Temporal lobe (tissue), 4 donors: ENCODE measurements at places on chromosomes 4 and X. TPM values are rescaled to one million over a fixed set of nuclear protein-coding genes. Genes with fewer than 3 reads are reported as not detected.

Gene USP53
- total RNA-seq = 10.1 TPM

Gene TLR2
- total RNA-seq = 1.2 TPM

Gene GYPA
- total RNA-seq = 1.7 TPM

Gene MYOZ2
- under 0.01 TPM for total RNA-seq

Gene TBC1D8B
- total RNA-seq = 0.49 TPM

Gene PSAPL1
- total RNA-seq = under 0.01 TPM

Gene FHIP1A
- 3.7 TPM for total RNA-seq

Gene MGAT4D
- not detected for total RNA-seq

Gene SMPX
- not detected for total RNA-seq

Gene GPM6B
- total RNA-seq = 323 TPM

Gene CWH43
- not detected for total RNA-seq

Gene RPS6KA3
- total RNA-seq = 22.6 TPM

Gene DGKK
- total RNA-seq = 0.49 TPM

Gene MAGEE1
- 12.0 TPM for total RNA-seq

Gene MAGEA10
- total RNA-seq = not detected

Gene PDK3
- total RNA-seq = 3.0 TPM

Gene TDO2
- not detected for total RNA-seq

Gene LRP2BP
- 4.2 TPM for total RNA-seq

Gene TFDP3
- not detected for total RNA-seq

Gene PABPC4L
- total RNA-seq = 0.74 TPM

Gene KLB
- 0.25 TPM for total RNA-seq

Gene ADAMTS3
- total RNA-seq = 14.8 TPM

Gene ZNF711
- total RNA-seq = 103 TPM

Gene PCYT1B
- total RNA-seq = 21.1 TPM

Gene CACNA1F
- not detected for total RNA-seq

Gene COX18
- 17.2 TPM for total RNA-seq

Gene NHSL2
- 1.7 TPM for total RNA-seq

Gene USP38
- 17.9 TPM for total RNA-seq

Gene USP17L15
- not detected for total RNA-seq

Gene SRPX2
- total RNA-seq = 1.2 TPM

Gene SSX1
- total RNA-seq = not detected

Gene POU4F2
- total RNA-seq = not detected

Gene SNX12
- total RNA-seq = 64.4 TPM
